CD4-positive, alpha-beta T cell treated with Interleukin-1 beta for 1 hour (primary cell): ENCODE measurements at places on chromosomes 6 and 20.

- peak; percentile 68 for DNase-seq
Measured at GRCh38 chr20:44217342-44218092, 6.9 kb upstream of the OSER1 start.

- no peak for DNase-seq
Measured at GRCh38 chr6:162962093-162962492, 234.3 kb downstream of the PACRG start.

- DNase-seq: no peak
Measured at GRCh38 chr20:45576995-45577394, 2.1 kb downstream of the WFDC8 start.

DNA sequence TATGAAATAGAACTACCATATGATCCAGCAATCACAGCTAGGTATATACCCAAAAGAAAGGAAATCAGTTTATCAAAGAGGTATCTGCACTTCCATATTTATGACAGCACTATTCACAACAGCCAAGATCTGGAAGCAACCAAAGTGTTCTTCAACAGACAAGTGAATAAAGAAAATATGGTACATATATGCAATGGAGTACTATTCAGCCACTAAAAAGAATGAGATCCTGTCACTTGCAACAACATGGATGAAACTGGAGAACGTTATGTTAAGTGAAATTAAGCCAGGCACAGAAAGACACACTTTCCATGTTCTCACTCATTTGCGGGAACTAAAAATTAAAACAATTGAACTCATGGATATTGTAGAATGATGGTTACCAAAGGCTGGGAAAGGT is 15.3 kb downstream of the PCNA start:
- no peak for DNase-seq

- DNase-seq: no peak
Measured at GRCh38 chr6:2108700-2109306, 136.6 kb downstream of the GMDS start.

DNA sequence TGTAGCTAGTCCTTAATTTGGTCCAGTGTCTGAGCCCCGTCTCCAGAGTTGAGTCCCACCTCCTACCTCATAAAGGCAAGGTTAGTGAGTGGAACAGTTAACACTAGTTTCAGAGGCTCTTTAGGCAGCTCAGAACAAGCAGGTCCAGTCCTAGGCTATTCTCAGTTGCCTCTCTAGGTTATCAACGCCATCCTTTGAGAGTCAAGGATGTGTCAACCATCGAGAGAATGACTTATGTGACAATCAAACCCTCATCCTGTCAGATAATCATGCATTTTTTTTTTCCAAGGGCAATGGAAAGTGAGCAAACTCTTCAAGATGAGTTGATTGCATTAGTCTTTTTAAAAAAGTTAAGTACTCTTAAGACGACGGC is 64.0 kb upstream of the TXNDC5 start:
- DNase-seq: no peak

DNA sequence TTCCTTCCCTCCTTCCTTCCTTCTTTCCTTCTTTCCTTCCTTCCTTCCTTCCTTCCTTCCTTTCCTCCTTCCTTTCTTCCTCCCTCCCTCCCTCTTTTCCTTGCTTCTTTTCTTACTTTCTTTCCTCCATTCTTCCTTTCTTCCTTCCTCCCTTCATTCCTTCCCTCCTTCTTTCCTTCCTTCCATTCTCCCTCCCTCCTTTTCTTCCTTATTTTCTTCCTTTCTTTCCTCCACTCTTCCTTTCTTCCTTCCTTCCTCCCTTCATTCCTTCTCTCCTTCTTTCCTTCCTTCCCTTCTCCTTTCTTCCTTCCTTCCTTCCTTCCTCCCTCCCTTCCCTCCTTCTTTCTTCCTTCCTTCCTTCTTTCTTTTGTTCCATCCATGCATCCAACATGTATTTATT is 35.1 kb upstream of the EDN3 start:
- DNase-seq: no peak

GRCh38 chr20:39853050-39853449 is 836.0 kb downstream of the MAFB start:
- DNase-seq: no peak

GRCh38 chr20:56595746-56596475 is 33.2 kb upstream of the TFAP2C start:
- DNase-seq: no peak

- no peak for DNase-seq
Measured at GRCh38 chr6:98977671-98978292, 30.0 kb upstream of the FBXL4 start.

DNA sequence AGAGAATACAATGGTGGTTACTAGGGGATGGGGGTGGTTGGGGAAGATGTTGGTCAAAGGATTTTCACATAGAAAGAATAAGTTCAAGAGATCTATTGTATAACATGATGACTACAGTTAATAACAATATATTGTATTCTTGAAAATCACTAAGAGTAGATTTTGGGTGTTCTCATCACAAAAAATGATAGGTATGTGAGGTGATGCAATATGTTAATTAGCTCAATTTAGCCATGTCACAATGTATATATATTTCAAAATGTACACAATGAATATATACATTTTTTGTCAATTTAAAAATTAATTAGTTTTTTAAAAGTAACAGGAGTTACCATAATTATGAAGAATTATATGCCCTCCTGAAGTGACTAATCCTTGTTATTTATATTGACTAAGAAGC is 22.3 kb downstream of the ZNF133 start:
- DNase-seq: no peak

DNA sequence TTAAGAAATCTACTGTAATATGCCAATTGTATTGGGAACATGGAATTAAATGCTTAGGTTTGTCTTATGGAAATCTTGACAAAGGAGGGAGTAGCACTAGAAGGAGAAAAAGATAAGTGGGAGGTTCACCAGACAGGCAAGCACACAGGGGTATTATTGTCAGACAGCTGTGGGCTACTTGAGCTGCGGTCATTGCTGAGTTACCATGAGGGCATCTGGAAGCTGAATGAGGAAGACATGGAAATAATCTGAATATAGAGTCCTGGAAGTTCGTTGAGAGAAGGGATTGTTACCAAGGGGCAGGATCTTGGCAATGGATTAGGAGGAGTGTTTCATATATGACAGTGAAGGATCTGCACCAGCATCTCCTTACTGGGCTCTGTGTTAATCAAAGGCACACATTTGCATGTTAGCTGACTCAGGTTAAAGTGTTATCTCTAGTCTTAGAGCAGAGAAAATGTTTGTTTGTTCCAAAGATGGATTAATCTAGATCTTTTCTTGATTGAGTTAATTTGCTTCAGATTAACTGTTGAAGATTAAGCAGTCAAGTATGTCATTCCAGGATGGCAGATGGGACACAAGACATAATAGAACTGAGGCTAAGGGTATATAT is 53.0 kb upstream of the SUPT3H start:
- DNase-seq: no peak

- no peak for DNase-seq
Measured at GRCh38 chr6:8336406-8337057, 98.8 kb downstream of the SLC35B3 start.

DNA sequence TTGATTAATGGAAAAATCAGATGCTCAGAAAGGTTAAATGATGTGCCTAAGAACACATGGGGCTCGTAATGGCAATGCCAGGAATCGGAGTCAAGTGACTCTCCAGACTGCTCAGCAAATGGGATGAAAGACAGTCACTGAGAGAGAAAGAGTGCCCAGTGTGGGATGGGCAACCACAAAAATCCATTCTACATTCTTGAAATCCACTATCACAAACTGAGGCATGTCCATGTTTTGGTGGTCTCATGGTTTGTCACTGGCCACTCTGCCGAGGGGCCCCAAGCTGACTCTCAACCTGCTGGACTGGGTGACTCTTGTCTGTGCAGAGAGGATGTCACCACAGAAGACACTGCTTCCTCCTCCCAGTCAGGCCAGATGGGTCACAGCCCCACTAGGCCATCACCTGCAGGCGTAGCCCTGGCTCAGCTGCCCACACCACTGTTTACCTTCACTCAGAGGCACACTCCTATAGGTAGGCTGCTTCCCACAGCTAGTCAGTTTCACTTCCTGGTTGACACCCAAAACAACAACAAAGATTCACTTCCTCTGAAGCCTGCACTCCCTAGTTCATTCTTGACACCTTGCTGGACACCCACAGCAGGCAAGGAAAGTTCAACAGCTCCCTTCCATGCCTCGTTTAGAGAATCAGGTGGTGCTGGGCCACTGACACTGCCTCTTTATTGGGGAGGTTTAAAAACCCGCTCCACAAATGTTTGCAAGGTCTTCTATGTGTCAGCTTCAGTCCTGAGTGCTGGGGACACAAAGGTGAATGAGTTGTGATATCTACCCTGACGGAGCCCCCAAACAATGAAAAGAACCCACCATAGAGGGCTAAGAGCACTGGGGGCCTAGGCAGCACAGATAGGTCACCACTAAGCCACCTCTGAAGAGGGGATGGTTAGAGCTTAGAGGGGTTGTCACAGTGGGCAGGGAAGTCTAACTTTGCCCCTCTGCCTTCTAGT is 21.7 kb downstream of the MAP1LC3A start:
- peak; percentile 25 for DNase-seq

DNA sequence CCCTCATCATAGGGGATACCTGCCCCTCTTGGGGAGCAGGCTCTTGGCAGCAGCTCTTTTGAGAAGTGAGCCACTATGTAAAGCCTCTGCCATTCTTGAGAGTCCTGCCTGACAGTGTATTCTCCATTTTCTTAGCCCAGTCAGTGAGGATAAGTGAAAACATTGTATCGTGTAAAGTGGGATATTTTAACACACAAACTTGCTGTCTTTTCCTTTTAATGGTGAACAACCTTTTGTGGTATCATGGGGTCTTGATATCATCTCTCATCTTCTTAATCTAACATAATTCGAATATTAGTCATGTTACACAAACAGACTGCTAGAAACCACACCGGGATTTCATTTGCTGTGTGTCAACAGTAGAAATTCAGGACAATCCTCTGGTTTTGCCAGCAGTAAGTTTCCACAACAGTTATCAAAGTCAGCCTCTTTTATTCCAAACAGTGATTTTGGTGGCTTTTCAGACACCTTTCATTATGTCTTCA is 136.2 kb downstream of the HIVEP1 start:
- no peak for DNase-seq

- DNase-seq: no peak
Measured at GRCh38 chr6:135743476-135743875, 108.0 kb upstream of the PDE7B start.

DNA sequence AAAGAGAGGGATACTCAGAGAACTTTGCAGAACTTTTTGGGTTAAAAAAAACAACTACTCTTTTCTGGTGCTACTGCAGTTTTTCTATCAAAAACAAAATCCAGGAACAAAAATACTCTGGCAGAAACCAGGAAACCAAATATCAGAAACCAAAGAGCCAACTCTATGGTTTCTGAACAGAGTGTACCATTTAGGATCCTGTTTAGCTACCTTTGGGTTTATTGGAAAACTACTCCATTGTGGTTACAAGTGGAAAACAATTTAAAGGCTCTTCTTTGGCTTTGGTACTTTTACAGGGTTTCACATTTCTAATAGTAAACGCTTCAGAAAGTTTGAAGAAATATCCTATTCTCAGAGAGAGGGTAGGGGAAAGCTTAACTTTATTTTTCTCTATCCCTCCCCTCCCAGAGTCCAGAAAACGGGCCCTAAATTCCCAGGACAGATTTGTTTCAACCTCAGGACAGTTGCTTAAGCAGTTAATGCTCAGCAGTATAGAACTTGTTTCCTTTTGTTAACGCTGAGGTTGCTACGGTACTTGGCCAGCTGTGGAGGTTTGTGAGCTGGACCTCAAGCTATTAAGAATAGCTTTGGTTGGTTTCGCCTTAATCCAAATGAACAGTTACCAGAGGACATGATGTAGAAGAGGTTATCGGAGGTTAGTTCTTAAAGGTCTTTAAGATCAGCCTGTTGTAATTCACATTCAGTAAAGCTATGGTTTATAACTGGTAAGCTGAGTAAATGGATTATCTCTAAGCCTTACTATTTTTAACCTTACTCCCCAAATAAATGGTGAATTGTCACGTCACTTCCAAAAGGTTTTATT is 47.9 kb downstream of the FOXO3 start:
- DNase-seq: no peak

- no peak for DNase-seq
Measured at GRCh38 chr6:68892452-68892851, 257.4 kb downstream of the ADGRB3 start.

GRCh38 chr20:2171266-2171790 is 69.7 kb downstream of the STK35 start:
- DNase-seq: no peak

- no peak for DNase-seq
Measured at GRCh38 chr6:10073341-10073740, 341.5 kb downstream of the TFAP2A start.
